ENCODE measurements at places on chromosomes 6 and 20.

DNA sequence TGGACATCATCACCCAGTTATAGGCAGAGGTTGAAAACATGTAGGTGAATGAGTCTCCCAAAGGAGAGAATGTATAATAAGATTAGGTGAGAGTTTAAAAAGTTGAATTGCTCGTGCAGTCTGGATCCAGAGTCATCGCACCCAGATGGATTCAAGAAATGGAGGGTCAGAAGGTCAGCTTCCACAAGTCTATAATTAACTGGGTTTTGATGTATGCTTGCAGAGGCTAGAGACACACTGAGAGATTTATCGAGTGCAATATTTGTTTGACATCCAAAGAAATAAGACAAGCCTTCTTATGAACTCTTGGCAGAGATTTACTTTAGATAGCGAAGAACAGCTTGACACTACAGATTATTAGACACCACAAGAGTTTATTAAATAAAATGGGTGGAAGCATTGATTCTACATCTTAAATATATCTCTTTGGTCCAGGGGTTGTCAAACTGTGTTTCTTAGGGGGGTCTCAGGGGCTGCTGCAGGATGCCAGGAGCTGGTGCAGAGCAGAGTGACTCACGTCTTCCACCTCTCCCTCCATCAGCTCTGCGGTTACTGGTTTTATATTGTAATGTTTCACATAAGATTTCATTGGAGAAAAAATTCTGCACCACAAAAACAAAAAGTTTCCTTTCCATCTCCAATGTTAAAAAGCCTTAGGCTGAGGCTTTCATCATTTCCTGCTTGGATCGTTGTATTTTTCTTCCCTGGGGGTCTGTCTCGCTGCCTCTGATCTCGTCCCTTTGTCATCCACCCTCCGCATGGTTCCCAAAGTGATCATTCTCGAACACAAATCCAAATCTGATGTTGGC lies 176.2 kb upstream of the AHI1 start:
- no peak for DNase-seq

DNA sequence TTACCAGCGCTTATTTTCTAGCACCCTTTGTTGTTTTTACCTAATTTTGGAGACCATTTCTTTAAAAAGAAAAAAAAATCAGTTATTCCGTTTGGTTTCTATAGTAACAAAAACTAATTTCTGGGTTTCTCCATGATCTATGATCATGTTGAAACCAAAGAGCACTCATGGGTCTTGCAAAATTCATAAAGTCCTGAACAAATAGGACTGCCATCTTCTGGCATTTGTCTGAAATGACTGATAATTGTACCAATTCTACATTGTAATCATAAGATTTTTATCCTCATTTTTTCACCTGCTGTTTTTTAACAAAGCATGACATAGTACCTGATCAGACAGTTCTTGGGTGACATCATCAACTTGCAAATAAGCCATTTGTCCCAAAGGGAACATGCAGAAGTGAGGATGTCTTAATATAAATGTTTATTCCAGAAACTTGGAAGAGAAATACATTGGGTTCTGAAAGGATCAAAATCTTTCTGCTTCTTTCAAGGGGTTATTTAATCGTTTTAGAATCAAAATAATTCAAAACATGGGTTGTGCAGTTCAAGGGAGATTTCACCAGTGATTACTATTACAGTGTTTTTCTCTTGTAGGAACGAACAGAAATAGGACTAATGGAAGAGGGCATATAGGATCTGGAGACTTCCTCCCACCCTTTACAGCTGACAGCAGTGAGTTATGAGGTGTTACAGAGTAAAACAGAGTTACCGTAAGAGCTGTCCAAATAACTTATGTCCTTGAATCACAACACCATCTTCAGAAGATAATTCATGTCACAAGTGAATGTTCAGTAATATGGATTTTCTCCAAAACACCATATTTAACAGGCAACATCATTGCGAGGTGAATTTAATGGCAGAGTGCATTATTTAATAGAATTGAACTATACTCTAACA lies 87.1 kb upstream of the GJE1 start:
- no peak for DNase-seq

GRCh38 chr20:23205611-23206041 lies 119.5 kb upstream of the CD93 start:
- DNase-seq = no peak

DNA sequence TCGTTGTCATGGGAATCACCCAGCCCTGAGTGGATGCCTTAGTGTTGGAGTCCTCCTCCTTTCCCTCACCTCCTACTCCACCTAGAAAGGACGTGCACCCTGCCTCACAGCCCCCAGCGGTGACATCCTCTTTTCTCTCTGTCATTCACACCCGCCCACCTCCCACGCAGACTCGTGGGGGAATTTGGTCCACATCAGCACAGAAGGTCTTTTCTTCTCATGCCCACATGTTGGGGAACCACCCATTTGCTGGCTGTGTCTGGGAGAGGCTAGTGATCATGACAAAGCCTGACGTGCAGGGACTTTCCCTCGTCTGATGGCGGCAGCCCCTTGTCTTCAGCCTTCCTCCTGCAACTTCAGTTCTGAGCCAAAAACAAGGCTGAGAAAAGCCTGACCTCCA lies 96.0 kb upstream of the CNKSR3 start:
- DNase-seq = no peak

- DNase-seq = peak; percentile 76
These were observed 3.5 kb upstream of the EFHC1 start for GRCh38 chr6:52416629-52417151.

GRCh38 chr20:47998736-47999135 lies 213.5 kb upstream of the SULF2 start:
- DNase-seq = no peak

- no peak for DNase-seq
These were observed 126.7 kb downstream of the AIG1 start for GRCh38 chr6:143187238-143187923.

DNA sequence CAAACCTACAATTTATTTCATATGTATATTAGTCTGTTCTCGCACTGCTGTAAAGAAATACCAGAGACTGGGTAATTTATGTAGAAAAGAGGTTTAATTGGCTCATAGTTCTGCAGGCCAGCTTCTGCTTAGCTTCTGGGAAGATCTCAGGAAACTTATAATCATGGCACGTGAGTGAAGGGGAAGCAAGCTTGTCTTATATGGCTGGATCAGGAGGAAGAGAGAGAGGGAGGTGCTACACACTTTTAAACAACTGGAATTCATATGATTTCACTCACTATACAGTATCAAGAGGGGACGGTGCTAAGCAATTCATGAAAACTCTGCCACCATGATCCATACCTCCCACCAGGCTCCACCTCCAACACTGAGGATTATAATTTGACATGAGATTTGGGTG lies 29.9 kb downstream of the PHACTR2 start:
- DNase-seq = no peak

- DNase-seq = no peak
These were observed 26.1 kb downstream of the RRBP1 start for GRCh38 chr20:17655865-17656479.

DNA sequence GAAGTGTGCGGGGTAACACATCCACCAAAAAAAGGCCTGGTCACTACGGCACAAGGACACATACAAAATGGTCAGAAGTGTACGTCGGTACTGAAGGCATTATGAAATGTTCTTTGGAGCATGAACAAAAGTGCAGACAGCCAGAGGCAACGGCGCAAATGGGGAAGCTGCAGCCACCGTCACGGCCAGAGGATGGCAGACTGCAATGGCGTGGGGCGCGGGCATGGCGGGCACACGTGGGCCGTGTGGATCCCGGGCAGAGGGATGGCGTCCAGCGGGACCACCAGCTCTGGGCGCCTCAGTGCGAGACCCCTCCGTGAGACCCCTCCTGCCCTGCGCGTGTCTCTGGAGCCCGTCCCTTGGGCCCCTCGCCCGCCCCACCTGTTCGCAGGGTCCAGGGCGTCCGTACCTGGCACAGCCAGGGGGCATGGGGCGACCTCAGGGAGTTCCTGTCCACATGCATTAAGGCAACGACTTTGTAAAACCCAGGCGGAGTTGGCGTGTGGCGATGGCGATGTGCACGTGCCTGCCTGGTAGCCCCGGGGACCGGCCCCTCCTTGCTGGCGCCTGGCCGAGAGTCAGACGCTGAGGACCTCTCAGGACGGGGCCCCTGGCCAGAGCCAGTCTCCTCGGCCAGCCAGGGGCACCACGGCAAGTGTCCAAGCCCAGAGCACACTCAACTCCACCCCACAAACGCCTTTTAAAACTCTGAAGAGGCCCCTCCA lies 39.5 kb upstream of the CHRNA4 start:
- DNase-seq = no peak

- no peak for DNase-seq
These were observed 535.4 kb downstream of the EPM2A start for GRCh38 chr6:145199961-145200360.

DNA sequence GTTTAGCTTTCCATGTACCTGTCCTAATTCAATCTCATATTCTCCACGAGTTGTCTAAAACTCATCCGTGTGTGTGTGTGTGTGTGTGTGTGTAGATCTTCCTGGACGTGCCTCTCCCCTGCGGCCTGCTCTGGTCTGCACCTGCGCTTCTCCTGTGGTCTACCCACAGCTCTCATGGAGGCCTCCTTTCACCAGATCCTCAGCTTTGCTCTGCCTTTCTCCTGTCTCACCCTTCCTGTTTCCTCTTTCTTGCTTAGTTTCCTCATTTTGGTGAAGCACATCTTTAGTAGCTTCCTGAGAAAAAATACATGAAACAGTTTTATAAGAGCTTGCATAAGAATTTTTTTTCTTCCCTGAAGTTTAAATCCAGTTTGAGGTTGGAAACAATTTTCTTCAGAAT lies 18.1 kb downstream of the SLX4IP start:
- no peak for DNase-seq

DNA sequence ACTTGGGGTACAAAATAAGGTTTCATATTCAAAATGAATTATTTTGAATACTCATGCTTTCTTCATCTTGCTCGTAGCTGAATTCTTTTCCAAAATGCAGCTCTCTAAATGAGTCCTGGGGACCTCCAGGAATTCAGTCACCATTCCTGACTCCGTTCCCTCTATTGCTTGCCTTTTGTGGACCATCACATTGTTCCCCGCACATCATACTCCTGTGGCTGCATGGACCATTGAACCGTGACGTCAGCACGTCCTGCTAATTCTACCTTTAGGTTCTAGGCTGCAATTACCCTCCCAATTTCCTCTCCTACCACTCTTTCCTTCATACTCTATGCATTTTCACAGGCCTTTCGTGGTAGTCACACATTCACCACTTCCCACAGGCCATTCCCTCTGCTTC lies 173.1 kb upstream of the ID4 start:
- no peak for DNase-seq

- no peak for DNase-seq
These were observed 6.2 kb upstream of the TNFRSF6B start for GRCh38 chr20:63690003-63690897.

- no peak for DNase-seq
These were observed 287.6 kb upstream of the SOX4 start for GRCh38 chr6:21305893-21306332.

- DNase-seq = no peak
These were observed 686 bp downstream of the GINS1 start for GRCh38 chr20:25408170-25408547.

DNA sequence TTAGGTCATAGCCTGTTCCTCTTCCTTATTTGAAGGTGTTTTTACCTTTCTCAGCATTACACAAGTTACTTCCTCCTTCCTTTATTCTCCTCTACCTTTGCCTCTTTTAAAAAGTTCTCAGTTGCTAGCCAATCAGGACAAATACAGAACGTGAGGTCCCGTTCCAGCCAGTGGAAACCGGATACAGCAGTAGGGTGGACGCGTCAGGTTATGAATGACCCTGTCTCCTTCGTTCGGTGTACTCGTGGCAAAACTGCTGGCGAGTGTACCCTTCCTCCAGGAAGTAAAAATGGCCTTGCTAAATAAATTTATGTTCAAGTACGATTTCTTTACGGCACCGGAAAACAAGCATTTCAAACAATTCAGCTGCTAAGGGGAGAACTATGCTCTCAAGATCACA lies 77.0 kb upstream of the MLN start:
- DNase-seq = no peak

DNA sequence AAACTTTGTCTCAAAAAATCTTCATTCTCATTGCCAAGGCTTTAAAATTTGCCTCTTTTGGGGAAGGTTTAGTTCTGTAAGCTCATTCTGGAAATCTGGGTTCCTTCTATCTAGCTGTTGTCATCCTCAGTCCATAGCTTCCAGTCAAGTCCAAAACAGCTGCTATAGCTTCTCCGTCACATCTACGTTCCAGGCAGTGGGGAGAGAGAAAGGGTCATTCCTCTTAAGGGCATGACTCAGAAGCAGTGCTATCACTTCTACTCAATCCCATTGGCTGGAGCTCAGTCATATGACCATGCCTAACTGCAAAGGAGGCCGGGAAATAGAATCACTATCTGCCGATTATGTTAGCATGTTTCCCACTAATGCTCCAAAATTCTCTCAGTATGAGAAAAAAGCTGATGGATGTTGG lies 141.4 kb upstream of the PTPN1 start:
- DNase-seq = no peak

- no peak for DNase-seq
These were observed 3.5 kb upstream of the NT5DC1 start for GRCh38 chr6:116096979-116097816.

DNA sequence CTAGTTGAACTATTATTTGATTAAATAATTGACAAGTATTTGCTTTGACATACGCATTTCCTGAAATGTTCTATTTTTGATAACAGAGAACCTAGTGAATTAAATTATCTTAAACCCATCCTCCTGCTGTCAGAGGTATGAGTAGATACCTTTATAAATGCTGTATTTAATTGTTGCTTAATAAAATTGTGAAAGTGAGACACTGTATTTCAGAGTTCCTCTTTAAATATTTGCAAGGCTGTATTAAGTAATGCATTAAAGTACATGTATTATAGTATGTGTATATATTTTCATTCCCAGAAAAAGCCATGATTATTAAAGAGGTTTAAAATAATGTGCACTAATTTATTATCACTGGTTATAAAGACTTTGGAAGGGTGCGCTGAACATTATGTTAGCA lies 483.8 kb downstream of the TFAP2B start:
- no peak for DNase-seq

DNA sequence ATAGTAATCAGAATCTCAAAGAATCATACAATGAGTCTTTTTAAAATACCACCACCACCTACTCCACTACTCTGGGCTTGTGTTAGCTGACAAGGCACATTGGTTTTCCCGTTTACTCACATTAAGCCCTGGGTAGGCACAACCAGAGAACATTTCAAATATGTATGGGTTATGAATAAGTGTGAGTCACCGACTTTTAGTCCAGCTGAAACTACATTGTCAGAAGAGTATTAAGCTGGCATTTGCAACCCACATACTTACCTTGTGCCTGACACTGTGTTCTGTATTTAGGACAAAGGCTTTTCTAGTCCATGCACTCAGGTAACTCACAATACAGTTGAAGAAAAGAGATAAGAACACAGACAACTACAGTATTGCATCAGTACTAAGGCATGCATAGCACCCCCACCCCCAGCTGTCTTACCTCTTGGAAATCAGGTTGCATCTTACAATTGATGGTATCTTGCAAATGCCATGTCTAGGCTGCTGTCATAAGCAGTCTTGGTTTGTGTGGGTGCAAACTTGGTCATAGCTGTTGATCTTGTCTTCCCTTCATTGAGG lies 40.3 kb upstream of the AHI1 start:
- no peak for DNase-seq

DNA sequence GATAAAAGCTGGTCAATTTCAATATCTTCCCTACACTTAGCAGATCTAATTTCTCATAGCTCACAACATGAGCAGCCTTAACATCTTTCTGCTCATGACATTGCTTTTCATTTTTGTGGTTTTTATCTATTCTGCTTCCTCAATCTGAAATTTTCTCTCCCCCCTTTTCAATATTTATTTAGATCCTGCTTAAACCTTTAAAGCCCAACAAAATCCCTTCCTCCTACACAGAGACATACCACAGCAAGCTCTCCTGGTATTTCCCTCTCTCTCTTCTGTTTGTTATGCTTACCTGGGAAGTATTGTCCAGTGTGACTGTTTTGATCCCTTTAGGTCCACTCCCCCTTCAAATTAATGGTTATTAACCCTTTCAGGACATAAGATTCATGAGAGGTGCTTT lies 582.5 kb downstream of the RFPL4B start:
- no peak for DNase-seq

Measured in hematopoietic multipotent progenitor cell treated with erythropoietin and hydrocortisone succinate and interleukin-3 and kit ligand, for 15 days (in vitro differentiated cells).